Fibroblast of the conjunctiva (primary cell): ENCODE measurements at places on chromosomes 2 and 18.
A peak's percentile ranks its signal among the peaks of the same experiment; 100 is the strongest.

- no peak for DNase-seq
Measured at GRCh38 chr2:242054406-242054805, 184.9 kb downstream of the RTP5 start.

DNA sequence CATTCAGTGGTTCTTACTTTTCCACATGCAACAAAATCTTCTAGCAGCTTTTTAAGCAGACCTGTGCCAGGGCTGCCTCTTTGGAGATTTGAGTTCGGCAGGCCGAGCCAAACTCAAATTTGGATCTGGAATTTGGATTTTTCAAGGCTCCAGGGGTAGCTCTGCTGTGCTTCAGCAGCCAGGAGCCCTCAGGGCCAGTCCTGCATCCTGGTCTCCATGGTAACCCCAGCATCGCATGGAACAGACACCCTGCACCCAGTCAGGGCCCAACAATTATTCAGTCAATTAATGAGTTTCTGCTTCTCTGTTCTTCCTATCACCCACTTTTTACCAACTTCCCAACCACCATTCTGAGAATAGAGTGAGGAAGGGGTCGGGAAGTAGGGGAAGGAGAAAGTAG, 30.0 kb downstream of the EN1 start:
- no peak for DNase-seq

- no peak for DNase-seq
Measured at GRCh38 chr18:3886575-3887322, 436.8 kb downstream of the TGIF1 start.

DNA sequence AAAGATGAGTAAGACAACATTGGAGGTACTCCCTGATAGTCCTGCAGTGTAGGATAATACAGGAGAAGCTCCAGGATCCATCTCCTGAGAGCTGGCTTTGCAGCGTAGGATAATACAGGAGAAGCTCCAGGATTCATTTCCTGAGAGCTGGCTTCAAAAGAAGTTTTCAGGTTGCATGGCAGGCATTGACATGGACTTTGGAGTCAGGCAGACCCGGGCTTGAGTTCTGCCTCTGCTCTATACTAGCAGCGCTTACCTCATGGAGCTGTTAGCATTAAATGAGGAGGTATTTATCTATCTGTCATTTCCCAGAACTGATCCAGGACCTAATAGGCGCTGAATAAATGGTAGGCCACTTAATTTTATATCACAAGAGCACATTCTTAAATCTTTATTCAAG, 97.8 kb downstream of the FMNL2 start:
- no peak for DNase-seq

GRCh38 chr2:241842620-241843211, 16.0 kb downstream of the PDCD1 start:
- no peak for DNase-seq

GRCh38 chr2:56109994-56110393, 73.8 kb upstream of the CCDC85A start:
- DNase-seq = no peak

- no peak for DNase-seq
Measured at GRCh38 chr2:32363597-32363996, 6.8 kb downstream of the BIRC6 start.

DNA sequence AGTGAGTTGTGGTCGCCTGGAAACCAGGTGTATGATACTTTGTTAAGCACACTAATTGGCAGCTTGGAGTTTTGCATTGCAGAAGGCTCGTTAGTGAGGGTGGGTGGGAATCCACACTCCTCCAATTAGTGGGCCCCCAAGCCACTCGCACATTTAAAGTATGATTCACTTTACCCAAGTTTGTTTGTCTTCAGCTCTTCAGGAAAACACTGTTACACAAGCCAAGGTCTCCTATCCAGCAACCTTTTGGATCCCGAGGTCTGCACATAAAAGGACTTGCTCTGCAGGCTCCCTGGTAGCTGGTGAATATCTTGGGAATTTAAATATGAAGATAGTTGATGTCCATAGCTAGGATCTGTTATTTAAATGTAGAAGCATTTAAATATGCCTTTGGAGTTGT, 66.1 kb downstream of the NPAS2 start:
- no peak for DNase-seq

- DNase-seq = no peak
Measured at GRCh38 chr2:174697255-174697654, 67.0 kb downstream of the CHRNA1 start.

DNA sequence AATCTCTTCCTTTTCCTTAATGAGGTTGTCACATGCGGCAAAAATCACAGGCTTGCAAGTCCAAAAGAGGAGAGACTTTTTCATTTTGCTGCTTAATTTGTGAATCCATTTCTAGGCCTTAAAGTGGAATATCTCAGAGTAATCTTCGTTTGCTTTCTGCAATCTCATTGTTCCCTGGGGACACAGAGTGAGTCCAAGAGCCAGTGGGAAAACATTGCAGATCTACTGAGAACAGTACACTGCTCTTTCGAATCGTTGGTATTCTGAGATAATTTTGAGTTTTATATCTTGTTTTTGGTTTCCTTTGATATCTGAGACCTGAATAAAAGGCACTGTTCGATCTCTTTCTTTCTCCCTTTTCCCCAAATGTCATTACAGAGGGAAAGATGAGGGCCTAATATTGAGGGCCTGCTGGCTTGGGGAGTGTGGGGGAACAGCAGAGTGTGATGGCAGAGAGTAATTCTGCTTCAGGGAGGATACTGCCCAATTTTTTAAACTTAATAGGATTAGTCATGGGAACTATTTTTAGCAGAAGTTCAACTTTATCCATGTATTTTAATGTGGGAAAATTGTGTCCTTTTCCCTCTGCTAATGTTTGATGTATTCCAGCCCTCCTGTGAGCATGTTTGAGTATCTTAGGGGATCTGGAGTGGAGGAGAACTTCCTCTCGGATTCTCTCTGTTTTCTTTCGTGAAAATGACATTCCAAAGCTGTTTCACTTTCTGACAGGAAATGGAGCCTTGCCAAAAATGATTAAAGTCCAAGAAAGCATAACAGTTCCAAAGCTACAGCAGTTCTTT, 418.2 kb upstream of the ZEB2 start:
- DNase-seq = peak; percentile 47

DNA sequence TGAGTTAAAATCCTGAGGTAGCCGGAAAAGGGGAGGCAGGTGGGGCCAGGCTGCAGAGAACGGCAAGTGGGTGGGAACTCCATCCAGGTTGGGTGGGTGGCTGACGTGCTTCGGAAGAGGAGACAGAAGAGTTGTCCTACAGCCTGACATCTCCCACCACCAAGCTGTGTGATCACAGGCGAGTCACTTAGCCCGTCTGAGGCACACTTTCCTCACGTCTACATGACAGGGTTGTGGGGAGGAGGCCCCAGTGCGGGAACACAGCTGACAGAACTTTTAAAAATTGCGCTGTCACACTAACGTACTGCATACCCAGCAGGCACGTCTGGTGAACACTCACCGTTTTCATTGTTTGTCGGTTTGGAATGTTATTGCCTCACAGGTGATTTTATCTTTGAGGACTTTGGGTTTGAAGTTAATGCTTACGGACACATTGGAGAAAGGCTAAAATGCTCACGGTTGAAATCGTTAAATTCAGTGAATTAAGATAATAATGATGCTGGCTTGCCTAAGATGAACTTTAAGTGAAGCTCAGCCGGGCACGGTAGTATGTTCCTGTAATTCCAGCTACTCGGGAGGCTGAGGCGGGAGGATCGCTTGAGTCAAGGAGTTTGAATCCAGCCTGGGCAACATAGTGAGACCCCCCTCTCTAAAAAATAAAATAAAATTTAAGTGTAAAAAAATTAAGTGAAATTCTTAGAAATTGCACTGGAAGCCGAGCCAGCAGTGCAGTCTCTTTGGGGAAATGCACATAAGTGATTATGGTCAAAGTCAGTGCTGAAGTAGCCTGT, 8.9 kb downstream of the EMILIN2 start:
- DNase-seq = no peak

GRCh38 chr2:226829721-226830631, 5.9 kb upstream of the RHBDD1 start:
- DNase-seq = no peak

GRCh38 chr2:136219963-136220362, 102.0 kb upstream of the CXCR4 start:
- no peak for DNase-seq

DNA sequence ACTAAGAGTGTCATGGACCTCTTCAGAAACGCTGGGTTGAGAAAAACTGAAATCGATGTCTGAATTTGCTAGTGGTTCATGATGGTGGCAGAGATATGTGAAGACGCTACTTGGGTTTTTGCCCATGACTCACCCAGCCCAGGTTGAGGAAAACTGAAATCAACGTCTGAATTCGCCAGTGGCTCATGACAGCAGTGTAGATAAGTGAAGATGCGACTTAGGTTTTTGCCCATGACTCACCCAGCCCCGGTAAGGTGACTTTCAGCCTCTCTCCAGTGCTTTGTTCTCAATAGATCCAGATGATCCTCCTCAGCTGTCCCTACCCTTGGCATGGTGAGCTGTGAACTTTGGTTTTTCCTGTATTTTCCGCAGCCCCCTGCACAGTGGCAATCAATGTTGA, 105.3 kb upstream of the SIX3 start:
- DNase-seq = no peak

DNA sequence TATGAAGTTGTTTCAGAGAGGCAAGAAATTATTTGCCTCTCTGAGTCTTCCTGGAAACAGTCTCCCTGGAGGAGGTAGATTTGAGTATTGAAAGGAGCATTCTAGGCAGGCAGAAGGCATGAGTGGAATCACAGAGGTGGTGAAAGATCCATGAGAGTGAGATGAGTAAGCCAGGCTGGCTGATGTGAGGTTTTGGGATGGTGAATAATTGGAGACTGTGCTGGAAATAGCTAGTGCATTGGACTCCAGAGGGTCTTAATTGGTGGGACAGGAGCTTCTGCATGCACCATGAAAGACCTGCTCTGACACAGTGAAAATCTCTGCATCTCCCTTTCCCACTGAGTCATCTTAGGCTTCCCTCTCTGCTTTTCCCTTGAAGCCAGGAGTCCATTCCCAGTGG, 46.3 kb downstream of the CDC42EP3 start:
- DNase-seq = no peak

DNA sequence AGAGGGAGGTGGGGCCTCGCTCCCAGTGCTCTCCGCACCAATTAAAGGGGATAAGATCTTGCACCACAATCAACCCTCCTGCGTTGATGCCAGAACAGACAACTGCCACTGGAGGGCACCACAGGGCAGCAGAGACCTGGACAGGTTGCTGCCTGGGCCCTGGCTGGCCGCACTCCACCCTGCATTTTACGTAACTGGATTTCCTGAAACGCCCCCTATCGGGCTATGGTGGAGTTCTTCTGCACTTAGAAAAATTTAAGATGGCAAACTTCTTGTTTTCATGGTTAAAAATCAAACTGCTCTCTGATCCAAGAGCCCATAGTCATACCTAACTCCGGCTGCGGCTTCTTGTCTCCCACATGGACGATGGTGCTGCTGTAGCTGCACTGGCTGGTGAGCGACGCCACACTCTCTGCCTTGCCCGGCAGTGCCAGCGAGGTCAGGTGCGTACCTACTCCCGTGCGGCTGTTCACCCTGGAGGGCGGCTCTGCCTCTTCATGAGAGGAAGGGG, 16.8 kb upstream of the HES6 start:
- peak; percentile 67 for DNase-seq

DNA sequence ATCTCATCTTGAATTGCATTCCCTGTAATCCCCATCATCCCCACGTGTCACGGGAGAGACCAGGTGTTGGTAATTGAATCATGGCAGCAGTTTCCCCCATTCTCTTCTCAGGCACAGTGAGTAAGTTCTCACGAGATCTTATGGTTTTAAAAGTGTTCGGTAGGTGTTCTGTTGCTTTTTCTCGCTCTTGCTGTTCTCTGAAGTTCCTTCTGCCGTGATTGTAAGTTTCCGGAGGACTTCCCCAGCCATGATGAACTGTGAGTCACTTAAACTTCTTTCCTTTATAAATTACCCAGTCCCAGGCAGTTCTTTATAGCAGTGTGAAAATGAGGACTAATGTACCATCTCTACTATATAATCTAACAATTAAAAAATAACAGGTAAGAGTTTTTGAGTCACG, 409.9 kb upstream of the NRXN1 start:
- no peak for DNase-seq

GRCh38 chr2:188969651-188970050, 4.5 kb upstream of the COL3A1 start:
- DNase-seq = no peak

DNA sequence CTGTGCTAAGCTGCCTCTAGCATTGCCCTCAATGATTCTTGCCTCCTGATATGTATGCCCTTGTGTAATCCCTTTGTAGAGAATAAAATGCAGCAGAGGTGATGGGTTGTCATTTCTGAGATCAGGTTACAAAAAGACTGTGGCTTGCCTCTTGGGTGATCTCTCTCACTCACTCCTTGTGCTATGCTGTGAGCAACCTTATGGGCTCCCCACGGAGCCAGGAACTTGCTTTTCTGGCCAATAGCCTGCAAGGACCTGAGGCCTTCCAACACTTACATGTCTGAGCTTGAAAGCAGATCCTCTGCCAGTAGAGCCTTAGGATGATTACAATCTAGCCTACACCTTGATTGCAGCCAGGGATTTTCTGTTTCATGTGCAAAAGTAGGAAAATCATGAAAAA, 123.1 kb upstream of the XIRP2 start:
- no peak for DNase-seq

GRCh38 chr18:69484699-69485396, 84.2 kb downstream of the DOK6 start:
- DNase-seq = peak; percentile 16

DNA sequence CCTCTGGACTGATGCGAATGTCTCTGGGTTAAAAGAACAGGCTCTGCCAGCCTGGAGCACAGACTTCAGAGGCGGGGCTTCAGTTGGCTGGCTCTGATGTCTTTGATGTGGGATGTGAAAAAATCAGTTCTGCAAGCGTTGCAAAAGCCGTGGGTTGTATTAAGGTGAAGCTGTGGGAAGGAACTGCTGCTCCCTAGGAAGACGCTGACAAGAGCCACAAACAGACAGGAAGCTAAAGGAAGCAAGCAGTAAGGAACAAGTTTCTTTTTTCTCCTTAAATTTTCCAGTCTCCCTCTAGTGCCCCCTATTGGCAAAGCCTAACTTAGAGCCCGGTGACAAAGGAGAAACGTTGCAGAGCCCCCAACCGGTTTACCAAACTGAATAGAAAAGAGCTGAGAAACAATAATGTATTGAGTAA, 239.0 kb downstream of the CCDC178 start:
- no peak for DNase-seq

- DNase-seq = no peak
Measured at GRCh38 chr2:263022-263738, 652 bp downstream of the SH3YL1 start.

DNA sequence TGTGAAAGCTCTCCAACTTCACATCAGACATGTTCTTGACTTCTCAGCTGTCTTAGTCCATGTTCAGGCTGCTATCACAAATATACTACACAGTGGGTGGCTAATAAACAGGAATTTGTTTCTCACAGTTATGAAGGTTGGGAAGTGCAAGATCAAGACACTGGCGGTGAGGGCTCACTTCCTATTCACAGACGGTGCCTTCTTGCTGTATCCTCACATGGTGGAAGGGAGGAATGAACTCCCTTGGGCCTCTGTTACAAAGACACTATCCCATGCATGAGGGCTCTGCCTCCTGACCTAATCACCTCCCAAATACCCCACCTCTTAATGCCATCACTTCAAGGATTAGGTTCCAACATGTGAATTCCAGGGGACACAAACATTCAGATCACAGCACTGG, 9.7 kb downstream of the UXS1 start:
- no peak for DNase-seq

GRCh38 chr2:240350696-240351087, 84.8 kb upstream of the GPC1 start:
- DNase-seq = no peak
